ENCODE measurements at places on chromosomes 1 and 21.

DNA sequence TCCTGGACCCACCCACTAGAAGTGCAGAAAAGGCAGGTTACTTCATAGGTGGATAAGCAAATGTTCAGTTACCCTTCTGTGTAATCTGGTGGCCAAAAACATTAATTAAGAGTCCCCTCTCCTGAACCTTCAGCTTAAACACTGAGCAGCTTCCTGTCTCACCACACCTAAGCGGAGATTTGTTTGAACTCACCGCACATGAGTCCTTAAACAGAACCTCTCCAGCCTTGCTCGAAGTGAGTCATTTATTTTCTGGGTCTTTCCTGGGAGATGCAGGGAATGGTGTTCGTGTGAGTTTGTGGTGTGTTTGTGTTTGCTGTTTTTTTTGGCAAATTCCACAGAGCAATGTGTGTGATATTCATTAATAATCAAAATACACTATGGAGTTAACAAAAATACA lies 7.6 kb upstream of the FNBP1L start:
- DNase-seq, result no peak

DNA sequence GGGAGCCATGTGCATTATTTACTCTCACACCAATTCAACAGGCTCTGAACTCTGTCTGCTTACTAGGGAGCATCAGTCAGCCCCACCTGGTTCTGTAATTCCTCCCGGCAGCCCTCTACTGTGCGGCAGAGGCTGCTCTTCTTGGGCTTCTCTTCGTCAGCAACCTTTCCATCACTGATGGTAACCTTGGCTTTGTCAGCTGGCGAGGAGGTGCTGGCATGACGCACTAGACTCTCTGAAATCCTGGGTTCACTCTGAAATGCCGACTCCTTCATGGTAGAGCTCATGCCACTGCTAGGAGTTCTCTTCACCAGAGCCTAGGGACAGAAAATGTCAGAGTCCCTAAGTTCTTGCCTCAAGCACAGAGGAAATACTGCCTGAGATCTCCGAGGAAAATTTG lies 49.2 kb downstream of the UBR4 start:
- DNase-seq, result no peak

GRCh38 chr21:16308269-16308668 lies 578.5 kb downstream of the USP25 start:
- no peak for DNase-seq

DNA sequence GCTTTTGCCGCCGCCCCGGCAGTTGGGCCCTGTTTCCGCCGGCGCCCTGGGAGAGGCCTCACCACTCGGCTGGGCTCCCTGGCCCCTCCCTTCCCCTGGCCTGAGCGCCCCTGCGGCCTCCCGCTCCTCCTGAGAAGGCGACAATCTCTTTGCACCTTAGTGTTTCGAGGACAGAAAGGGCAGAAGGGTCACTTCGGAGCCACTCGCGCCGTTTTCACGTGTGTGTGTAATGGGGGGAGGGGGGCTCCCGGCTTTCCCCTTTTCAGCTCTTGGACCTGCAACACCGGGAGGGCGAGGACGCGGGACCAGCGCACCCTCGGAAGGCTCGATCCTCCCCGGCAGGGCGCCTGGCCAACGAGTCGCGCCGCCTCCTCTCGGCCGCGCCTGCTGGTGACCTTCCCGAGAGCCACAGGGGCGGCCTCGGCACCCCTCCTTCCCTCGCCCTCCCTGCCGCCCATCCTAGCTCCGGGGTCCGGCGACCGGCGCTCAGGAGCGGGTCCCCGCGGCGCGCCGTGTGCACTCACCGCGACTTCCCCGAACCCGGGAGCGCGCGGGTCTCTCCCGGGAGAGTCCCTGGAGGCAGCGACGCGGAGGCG lies 432 bp upstream of the SIM2 start:
- no peak for DNase-seq

GRCh38 chr1:96206451-96206850 lies 515.1 kb upstream of the PTBP2 start:
- DNase-seq, result no peak

GRCh38 chr1:76291191-76291590 lies 216.6 kb downstream of the ST6GALNAC3 start:
- no peak for DNase-seq

DNA sequence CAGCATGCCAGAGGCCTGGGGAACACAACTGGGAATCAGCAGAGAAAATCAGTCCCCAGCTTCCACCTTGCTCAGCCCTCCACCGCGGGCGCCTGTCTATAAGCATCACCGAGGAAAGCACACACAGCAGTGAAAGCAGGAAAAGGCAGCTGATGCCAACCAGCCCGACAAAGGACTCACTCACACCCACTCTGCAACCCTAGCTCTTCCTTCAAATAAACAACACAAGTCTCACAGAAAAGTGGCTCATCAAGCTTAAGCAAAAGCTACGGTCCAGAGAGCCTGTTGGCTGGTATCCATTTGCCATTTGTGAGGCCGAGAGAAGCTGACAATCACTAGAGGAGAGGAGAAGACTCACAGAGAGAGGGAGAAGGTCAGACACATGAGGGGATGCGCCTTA lies 27.1 kb downstream of the MRAP start:
- no peak for DNase-seq
